GM18507 (cell line): ENCODE measurements at places on chromosomes 7 and 10.

GRCh38 chr10:119431034-119431772, 111.3 kb downstream of the RGS10 start:
- no peak for DNase-seq

DNA sequence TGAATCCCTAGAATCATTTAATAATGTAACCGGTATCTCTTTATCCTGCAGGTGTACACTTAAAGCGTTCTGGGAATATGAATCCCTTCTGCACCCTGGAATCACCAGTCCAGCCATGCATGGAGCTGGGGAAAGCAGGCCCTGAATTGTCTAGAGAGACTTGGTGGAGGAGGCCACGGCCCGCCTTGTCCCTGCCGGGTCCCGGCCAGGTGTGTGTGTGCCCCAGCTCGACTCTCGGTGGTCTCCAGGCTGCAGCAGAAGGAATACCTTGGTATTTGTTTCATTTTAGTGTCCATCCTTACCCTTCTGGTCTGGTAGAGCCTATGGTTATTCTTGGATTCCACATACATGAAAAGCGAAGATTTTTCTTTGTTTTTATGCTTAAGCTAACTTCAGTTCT, 58.1 kb downstream of the PRPF18 start:
- no peak for DNase-seq

DNA sequence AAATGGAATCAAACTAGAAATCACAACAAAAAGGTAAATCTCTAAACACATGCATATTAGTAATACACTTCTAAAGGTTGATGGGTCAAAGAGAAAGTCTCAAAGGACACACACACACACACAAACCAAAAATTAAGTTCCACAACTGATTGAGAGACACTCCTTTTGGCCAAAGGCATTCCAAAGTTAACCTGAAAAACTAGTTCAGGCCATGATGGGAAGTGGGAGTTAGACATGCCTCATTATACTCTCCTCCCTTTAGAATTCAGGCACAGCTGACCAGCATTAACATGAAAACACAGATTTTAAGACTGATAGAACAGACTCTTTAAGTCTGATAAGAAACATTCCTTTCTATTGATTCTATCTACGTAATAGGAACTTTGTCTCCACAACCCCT, 332.4 kb upstream of the IGFBP3 start:
- no peak for DNase-seq

DNA sequence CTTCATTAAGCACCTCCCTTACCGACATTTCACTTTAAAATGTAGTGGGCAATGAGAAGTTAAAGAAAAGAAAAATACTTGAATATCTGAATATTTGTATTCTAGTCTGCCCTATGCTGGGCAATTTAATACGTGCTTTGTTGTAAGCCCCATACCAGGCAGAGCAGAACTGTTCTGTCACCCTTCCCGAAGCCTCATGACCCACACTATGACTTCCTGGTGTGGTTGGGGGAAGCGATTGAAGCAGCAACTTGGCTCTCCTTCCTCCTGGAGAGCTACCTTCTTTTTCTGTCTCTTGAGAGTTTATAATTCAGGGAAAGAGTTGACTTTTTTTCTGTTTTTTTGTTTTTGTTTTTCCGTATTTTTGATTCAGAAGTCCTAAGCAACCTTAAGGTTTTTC, 243.7 kb downstream of the INHBA start:
- DNase-seq = no peak

DNA sequence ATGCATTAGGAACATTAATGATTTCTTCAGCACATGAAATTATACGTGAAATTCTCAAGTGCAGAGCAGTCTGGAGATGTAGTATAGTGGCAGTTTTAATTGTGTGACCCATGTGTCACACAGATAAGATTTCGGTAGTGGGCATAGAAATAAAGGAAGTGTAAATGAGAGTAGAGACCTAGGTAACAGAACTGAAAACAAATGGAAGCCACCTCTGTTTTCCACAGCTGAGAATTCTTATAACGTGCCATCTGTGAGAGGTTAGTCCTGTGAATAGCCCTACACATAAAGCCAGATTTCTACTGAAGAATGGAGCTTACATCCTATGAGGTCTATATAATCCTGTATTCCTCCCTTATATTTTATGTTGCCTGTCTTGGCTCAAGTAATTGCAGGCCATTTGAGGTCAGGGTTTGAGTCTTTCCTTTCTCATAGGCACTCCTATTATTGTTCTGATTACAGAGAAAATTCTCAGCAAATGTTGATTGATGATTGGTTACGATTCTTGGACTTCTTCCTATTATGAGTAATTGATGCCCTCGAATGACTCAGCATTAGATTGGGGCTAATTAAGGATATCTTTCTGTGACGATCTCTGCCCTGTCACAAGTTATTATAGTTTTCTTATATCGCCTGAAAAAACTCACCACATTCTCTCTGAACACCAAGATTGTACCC, 258.2 kb downstream of the KIF20B start:
- no peak for DNase-seq

DNA sequence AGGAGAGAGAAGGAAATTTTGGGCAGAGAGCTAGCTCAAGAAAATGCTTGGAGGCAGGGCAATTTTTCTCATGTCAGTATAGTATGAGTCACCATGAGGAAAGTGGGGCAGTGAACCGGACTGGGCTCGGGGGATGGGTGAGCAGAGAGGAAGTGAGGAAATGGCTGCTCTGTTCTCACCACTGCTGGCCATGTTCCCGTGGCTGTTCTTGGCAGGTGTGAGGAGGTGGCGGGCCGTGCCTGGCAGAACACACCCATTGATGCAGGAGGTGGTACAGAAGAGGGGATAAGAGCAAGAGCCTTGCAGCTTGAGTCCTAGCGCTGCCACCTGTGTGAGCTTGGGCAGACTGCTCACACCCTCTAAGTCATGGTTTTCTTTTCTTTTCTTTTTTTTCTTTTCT, 304.4 kb upstream of the LYZL1 start:
- DNase-seq = no peak

GRCh38 chr7:80724249-80724871, 85.9 kb downstream of the CD36 start:
- DNase-seq = no peak

DNA sequence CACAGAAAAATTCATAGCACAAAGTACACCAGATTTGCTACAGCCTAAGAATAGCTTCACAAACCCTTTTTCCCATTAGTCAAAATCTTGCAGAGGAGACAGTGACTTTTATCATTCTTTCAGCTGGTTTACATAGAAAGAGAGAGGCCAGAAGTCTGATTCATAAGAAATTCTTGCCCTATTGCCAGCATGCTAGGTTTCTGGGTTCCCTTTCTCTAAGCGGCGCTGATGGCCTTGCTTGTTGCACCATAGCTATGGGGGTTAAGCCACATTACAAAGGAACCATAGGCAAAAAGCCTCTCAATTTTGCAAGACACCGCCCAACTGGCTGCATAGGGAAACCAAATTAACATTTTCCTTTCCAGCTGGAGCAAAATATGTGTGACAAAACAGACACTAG, 87.4 kb downstream of the ZNF467 start:
- DNase-seq = no peak

DNA sequence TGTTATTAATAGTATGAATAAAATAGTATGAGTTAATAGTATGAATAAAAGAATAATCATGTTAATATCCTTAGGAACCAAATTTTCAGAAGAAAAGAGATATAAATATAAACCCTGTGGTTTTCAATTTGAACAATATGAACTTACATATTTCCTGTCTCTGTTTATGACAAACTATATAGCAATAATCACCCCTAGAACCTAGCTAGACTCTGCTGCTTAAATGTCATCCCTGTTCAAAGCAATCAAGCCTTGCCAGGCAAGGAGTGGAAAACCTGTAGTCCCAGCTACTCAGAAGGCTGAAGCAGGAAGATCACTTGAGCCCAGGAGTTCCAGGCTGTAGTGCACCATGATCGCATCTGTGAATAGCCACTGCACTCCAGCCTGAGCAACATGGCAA, 36.5 kb downstream of the P4HA1 start:
- no peak for DNase-seq

DNA sequence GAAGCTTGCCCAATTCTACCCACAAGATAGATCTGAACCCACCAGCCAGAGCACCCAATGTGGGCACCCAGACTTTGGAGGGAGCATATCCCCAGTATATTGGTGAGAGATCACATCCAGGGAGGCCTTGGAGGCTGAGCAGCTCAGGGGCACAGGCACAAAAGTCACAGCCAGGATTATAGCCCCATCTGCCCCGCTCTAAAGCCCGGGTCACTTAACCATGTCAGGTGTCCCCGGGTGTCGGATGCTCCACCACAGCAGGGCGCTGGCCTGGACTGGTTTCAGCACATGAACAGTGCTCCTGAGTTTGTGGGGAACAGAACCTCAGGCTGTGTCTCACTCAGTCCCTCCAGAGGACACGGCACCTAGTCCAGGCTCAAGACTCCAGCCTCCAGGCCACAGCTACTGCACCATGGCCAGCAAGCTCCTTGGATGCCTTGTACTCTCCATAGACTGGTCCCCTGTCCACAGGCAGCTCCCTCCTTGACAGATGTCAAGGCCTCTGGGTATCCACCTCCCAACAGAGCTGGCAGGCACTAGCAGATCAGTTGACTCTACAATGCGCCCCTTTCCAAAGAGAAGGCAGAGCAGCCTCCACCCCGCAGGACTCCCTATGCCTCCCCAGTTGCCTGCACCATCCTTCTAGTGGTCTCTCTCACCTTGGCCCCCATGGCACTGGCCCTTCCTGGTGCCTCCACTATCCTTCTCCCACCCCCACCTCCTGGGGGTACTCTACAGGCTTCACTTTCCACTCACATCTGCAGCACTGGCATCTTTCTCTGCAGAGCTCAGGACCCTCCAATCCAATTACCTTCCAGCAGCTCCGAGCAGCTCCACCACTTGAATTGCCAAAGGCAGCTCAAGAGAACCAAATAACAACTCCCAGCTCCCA, 306.0 kb downstream of the GRID1 start:
- no peak for DNase-seq

DNA sequence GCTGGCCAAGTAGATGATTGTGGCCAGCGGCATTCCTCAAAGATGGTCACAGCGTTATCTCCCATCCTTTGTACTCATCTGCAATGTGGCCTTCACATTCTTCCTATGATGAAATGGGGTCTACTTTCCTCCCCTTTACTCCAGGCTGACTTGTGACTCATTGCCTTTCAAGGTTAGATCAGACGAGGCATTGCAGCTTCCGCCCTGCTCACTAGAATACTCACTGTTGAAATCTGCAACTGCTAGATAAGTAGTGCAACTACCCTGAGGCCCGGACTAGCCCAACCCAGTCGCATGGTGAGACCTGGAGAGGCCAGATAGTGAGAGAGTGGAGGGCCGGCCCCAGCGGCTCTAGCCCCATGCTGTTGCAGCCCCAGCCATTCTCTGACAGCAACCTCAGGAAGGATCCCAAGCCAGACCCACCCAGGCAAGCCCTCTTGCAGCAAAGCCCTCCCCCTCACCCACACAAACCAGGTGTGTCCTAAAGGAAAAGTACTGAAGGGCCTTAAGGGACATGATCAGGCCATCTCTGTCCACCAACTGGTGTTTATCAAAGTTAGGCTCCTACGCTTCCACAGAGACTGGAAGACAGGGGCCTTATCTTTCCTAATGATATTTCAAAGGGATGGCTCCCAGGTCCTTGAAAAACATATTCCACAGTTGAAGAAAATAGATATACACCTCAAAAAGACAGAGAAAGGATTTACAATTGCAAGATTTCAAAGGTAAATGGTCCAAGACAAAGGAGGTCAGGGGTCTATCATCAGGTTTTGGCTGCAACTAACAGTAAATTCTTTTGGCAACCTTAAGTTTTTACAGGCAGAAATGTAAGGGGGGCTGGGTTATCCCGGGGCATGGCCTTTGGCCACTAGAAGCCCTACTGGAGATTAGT, 107.2 kb upstream of the TRIM24 start:
- DNase-seq = no peak

GRCh38 chr7:31146538-31146937, 94.4 kb downstream of the ADCYAP1R1 start:
- DNase-seq = no peak

DNA sequence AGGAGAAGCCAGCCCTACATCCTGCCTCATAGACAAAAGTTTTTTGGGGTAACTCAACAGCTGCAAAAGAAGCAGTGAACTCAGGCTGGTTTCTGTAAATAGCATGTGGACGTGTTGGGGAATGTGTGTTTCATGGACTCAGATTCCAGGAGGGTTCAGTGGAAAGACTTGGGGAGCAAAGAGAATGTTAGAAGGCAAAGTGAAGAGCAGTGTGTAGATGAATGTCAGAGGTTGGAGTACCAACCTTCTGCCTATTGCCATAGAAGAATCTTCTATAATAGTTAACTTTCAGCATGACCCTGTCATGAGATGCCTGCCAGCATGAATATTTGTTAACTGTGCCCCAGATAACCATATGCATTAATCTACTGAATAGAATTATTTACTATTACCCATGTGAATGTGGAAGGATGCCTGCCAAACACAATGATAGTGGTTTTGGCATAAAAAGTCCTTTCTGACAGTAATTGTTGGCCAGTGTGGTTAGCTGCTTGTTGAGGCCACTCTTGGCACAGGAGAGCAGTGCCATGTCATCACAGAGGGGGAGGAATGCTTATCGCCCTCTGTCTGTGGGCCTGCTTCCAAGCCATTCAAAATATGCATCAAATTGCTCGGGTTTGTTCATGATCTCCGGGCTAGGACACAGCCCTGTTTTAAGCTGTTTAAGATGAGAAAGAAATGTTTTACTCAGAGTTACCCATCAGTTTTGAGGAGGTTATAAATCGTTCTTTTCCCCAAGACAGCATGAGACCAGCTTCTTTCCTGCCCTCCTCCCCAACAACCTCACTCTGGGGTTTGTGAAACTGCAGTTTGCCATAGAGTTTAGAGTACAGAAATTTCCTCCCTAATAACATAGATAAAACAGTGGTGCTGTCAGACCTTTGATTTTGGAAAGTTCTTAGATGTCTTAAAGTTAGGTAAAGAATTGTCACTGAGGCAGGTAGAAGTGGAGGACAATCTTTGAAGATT, 165.3 kb downstream of the WNT2 start:
- DNase-seq = no peak

- DNase-seq = no peak
Measured at GRCh38 chr10:89043052-89043451, 52.5 kb downstream of the FAS start.

- no peak for DNase-seq
Measured at GRCh38 chr7:16644157-16644556, 1.4 kb downstream of the ANKMY2 start.

- no peak for DNase-seq
Measured at GRCh38 chr10:79925614-79926013, 23.3 kb downstream of the SFTPD start.
